ENCODE measurements at places on chromosomes 2 and 18.
A peak's percentile ranks its signal among the peaks of the same experiment; 100 is the strongest.

DNA sequence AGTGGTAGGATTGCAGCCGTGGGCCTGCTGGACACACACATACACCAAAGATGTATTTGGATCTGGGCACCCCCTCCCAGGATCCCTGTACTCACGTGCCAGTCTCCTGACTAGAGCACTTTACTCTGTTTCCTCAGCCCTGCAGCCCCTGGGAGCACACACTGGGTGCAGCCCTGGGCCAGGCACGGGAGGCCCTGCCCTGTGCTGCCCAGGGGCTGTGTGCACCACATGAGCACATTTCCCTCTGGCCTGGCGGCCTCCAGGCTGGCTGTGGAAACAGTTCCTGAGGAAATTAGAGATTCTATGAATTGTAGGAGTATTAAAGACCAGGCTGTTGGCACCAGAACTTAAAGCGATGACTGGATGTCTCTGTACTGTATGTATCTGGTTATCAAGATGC is 45.4 kb downstream of the BCL2L11 start:
- DNase-seq, result no peak

GRCh38 chr18:30376515-30376914 is 666.0 kb downstream of the DSC3 start:
- DNase-seq, result no peak

DNA sequence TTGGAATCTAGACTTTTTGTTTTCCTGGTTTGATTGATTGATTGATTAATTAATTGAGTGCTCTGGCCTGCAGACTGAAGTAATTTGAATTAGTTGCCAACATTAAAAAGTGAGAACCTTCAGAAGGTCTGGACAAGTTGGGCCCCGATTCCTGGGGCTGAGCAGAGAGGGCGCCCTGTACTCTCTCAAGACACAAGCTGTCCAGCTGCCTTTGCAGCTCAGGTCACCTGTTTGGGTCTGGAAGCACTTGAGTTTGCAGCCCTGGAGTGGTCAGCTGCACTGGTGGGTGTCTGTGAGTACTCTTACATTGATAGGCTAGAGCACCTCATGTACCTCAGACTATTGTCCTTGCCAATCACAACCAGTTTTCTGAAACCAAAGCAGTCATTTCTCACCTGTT is 22.7 kb upstream of the CELF4 start:
- DNase-seq, result no peak

- DNase-seq, result peak; percentile 5
These were observed 328.0 kb downstream of the TSN start for GRCh38 chr2:122083256-122084048.

DNA sequence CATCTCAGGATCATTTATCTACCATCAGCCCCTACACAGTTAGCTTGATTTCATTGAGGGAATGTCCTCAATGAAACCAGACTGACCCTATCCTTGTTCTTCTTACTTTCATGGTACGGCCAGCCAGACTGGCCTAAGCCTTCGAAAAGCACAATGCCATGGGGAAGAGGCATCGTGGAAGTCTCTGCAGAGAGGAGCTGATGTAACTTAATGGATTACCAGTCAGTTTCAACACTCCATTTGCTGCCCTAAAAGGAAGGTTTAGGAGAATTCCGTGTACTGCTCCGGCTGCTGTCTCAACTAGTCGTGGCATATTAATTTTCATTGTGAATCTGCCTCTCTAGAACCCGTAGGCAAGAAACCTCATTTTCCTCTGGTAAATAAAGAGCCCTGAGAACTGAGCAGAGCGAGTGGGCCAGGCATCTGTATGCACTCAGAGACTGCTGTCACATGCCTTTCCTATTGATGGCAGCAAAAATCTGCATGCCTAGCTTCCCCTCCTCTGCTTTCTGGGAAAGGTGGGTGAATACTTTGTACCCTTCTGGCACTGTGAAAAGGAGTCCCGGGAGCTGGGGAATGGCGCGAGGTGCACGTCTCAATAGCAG is 184.9 kb downstream of the KLHL29 start:
- peak; percentile 4 for DNase-seq

DNA sequence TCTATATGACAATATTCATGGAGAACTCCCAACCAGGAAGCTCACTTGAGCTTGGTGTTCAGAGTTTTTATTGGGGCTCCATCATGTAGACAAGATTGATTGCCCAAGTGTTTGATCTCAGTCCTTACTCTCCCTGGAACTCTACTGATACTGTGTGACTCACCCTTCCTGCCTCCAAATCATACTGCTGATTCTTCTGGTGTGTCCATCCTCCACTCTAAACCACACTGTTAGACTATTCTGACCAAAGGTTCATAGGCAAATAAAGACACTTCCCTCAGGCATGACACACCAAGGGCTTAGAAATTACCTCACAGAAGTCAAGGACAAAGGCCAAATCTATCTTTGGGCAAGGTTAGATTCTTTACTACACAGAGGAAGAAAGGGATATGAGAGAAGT is 107.9 kb upstream of the CDH20 start:
- DNase-seq, result no peak

DNA sequence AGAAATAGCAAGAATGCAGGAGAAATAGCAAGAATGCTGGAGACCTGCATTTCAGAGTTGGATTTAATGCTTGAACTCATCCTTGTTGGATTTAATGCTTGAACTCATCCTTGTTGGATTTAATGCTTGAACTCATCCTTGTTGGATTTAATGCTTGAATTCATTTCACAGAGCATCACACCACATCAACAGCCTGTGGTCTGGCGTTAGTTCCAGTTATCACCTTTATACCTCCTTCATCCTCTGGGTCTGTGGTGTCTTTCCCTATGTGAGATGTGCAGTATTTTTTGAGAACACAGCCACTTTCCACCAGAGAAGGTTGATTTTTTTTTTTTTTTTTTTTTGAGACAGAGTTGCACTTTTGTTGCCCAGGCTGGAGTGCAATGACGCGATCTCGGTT is 546.4 kb upstream of the SOX11 start:
- DNase-seq, result no peak

- no peak for DNase-seq
These were observed 12.5 kb upstream of the CABYR start for GRCh38 chr18:24126155-24126961.

GRCh38 chr2:182585001-182585400 is 131.1 kb upstream of the DNAJC10 start:
- no peak for DNase-seq

DNA sequence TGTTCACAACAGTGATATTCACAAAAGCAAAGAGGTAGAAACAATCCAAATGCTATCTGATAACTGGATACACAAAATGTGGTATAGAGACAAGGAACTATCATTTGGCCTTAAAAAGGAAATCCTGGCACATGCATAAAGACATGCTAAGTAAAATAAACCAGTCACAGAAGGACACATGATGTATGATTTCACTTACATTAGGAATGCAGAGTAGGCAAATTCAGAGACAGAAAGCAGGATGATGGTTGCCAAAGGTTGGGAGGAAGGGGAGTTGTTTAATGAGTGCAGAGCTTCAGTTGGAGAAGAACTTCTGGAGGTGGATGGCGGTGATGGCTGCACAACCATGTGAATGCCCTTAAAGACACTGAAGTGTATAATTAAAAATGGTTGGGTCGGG is 38.1 kb downstream of the ATP8B1 start:
- DNase-seq, result no peak

DNA sequence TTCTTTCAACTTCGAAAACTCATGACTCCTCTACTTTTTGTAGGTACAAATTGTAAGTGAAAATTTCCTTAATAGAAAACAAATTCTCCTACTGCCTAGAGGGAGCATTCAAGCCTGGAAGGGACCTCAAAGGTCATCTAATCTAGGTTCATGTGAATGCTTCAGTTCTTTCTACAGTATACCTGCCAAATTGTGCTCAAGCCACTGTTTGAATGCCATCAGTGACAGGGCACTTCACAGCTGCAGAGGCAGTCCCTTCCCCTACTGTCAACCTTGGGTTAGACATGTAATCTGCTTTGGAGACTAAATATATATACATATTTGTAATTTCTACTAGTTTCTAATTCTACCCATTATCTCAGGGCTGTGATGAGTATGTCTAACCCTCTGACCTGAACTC is 681.3 kb upstream of the CDH2 start:
- DNase-seq, result no peak

- DNase-seq, result no peak
These were observed 222.3 kb downstream of the DOK6 start for GRCh38 chr18:69622961-69623360.

- DNase-seq, result peak; percentile 53
These were observed 5.2 kb upstream of the DLX2 start for GRCh38 chr2:172107690-172108586.

DNA sequence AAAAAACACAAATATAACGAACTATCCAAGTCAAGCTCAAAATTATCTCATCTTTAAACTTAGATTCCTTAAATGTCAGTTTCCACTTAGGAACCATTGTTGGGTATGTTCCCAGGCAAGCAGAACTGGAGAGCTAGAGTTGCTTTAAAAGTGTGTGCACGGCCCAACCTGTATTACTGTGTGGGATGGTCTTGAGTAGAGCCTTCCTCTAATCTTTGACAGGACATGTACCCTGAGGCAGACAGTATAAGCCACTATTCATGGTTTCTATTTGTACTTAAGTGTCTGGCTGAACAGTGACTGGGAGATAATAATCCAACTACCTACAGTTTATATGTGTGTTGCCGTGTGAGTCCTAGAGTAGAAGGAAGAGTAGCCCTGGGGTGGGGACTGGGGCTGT is 239.7 kb downstream of the GPD2 start:
- no peak for DNase-seq

- DNase-seq, result no peak
These were observed 43.5 kb downstream of the CALCRL start for GRCh38 chr2:187404431-187405110.

DNA sequence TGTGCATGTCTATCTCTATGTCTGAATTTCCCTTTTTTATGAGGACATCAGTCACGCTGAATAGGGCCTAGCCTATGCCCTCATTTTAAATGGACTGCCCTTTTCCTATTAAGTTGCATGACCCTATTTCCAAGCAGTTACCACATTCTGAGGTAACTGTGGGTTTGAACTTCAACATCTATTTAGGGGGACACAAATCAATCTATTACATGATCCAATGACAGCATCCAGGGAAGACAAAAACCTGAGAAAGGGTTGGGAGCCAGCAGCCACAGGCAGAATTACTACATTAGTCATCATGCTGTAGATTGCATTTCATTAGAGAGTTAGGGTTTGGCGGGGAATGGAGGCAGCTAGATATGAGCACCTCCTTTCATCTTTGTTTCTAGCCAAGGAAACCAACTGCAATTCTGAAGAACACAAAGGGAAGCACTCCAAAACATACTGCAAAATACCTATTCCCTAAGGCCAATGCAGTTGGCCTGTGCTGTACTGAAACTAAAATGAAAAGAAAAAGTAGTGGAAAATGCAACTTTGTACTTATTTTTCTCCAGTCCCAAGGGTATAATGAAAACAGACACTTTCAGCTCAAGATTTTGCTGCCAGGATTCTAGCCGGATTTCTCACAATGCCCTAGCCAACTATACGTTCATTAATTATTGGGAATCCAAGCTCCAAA is 40.4 kb upstream of the C1D start:
- no peak for DNase-seq

- no peak for DNase-seq
These were observed 85.4 kb upstream of the HS6ST1 start for GRCh38 chr2:128403814-128404708.

DNA sequence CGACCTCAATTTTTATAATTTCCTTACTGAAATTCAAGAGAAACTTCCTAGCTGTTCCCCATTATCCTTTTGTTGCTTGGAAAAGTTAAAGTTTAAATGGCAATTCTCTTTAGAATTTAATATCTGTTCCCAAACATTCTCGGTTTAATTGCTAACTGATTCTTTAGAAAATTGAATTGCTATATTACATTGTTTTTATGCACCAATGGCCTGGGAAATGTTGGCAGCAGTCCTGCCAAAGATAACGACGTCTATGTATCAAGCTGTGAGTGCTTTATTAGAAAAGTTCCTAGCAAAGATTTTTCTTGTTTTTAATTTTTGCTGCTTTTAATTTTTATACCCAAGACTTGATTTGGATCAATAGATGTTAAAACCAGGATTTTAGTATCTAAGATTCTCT is 167.8 kb upstream of the HDAC4 start:
- no peak for DNase-seq

DNA sequence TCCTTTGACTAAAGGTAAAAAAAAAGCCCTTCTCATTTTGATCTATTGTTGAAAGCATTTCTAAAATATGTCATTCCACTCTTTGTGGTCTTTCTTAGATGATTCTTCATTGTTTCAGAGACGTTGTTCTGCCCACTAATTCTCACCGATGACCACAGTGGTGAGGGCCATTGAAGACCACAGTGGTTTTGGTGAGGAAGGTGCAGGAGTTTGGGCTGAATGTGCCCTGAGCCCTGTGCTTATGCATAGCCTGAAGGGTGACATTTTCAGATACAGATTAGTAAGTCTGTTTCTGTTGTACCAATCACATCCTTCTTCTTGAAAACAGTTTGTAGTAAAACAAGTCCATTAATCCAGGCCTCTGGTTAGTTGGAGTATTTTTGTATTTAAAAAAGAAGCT is 251.3 kb upstream of the ATP5MC3 start:
- no peak for DNase-seq

DNA sequence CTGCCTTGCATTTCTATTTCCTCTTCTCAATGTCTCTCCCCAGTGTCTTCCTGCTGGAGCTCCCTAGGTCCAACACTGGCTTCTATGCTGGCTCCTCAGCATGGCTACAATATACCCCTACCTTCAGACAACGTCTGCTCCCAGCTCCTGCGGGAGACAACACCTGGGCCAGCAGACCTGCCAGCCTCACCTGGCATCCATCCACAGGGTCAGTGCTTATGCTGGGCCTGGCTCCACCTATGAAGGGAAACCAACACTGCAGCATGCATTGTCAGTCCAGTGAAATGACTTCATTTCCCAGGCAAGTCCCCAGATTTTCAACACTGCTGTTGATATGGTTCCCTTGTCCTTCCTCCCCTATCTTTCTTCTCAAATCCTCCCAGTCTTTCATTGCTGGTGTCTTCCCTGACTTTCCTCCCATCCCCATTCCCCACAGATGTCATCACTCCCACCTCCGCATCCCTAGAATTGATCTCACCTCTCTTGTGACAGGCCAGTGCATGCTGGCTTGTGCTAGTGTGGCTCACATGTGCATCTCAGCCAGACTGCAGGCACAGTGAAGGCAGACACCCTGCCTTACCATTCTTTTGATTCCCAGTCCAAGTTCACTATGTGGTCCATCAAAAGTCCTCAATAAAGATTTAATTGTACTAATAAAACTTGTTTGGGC is 98.0 kb downstream of the MYO5B start:
- no peak for DNase-seq

DNA sequence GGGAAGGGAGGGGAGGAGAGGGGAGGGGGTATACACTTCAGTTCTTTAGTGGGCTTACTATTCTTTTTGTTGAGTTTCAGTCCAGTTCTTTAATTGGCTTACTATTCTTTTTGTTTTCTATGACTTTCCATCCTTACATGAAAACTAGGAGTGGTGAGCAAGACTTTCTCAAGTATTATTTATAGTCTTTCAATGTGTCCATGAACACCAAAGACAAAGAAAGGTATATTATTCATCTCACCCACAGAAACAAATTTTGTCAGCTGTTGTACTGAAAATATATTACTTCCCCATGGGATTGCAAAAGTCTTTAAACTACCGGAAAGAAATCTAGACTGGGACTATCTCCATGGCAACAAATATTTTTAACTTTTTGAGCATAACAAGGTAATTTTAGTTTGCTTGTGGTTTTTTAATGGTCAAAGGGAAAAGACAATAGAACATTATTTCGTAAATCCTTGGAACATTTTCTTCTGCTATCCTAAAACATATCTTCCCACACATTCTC is 17.6 kb downstream of the ADAM17 start:
- peak; percentile 63 for DNase-seq

All from osteoblast (primary cell).